ENCODE measurements at places on chromosomes 1 and 21.
A peak's percentile ranks its signal among the peaks of the same experiment; 100 is the strongest.

DNA sequence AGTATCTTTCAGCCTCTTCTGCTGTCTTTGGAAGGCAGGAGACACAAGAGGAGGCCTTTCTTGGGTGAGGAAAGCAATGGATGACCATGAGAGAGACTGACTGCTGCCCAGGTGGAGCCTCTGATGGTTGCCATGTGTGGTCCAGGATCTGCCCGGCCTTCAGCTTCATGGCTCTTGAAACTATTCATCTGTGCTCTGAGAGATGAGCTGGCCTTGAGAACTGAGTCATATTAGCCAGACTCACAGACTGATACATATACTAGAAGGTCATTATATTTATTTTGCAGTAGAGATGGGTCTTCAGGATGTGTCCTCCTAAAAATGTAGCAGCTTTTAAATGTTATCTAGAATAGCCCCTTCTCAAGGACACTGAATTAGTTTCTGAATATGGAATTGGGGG is 33.7 kb downstream of the PTGFRN start:
- DNase-seq: no peak

- DNase-seq: no peak
These were observed 1.4 kb downstream of the FAM76A start for GRCh38 chr1:27727126-27727525.

DNA sequence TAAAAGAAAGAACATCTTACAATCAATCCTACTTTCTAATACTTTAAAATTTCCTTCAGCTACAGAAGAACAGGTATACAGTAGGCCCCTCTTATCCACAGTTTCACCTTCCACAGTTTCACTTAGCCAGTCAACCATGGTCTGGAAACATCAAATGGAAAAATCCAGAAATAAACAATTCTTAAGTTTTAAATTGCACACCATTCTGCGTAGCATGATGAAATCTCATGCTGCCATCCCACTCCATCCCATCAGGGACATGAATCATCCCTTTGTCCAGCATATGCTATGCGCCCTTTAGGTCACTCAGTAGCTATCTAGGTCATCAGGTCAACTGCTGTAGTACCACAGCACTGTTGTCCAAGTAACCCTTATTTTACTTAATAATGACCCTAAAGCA is 67.7 kb downstream of the HSF2BP start:
- DNase-seq: no peak

- DNase-seq: peak; percentile 84
These were observed 34.6 kb downstream of the GADD45A start for GRCh38 chr1:67719329-67720196.

- no peak for DNase-seq
These were observed 6.8 kb downstream of the AKIRIN1 start for GRCh38 chr1:38997901-38998190.

DNA sequence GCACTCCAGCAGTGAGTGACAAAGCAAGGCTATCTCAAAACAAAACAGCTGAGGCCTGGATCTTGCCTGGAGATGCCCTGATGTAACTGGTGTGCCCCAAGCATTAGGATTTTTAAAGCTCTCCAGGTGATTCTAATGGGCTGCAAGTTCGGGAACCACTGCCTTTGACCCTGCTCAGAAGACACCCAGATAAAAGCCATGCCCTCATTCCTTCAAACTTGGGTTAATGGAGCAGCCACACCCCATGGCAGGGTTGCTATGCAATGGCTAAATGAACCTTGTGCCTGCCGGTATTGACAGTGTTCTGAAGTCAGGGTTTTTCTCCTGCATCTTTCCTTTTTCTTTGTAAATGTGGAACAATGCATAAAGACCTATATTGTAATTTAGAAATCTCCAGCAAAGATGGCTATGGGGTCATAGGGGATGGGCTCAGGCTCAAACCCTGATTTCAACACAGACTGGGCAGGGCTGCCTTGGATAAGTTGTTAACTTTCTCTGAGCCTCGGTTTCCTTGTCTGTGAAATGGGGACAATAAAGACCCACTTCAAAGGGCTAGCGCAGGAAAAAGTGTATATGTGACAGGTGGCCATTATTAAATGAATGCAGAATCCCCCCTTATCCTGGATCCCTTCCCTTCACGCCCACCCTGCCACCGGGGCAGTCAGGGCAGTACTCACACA is 453 bp downstream of the TFF3 start:
- no peak for DNase-seq

DNA sequence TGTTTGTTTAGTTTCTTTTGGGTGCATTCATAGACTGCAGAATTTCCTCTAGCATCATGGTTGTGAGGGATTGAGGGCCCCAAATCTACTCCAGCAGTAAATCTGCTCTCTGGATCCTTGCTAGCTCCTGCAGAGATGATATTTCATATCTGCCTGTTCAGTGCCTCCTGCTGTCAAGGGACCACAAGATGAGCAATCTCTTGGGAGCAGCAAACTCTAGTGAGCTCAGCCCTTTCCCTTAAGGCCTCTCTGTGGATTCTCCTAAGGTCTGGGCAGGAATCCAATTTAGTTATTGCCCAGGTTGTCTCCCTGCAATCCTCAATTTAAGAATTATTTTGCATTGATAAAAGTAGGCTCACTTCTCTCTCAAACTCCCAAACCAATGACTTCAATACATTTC is 76.9 kb downstream of the RGS18 start:
- DNase-seq: no peak

DNA sequence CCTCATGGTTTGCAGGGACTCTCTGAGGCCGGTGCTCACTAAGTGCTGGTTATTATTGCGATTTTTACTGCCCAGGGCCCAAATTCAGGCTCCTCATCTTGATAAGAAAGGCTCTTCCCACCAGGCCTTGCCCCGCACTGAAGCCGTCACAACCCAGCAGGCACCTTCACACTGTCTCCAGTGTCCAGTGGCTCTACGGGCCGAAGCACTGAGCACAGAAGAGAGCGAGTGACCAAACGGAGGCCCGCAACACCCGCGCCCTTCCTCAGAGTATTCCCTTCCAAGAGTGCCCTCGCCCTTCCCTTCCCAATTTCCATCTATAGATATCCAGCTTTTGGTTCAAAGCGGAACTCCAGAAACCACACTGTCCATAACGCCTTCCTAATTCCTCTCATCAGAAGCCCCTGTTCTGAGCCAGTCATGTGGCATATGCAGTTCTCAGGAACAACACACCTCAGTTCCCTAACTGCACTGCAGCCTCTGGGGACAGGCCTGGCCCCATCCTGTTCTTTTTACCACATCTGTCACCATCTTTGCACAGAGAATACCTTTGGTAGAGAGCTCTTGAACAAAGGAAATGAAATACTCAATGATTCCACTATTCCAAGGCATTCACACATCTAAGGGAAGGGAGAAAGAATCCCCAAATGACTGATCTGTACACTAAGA is 15.1 kb downstream of the FALEC start:
- no peak for DNase-seq

DNA sequence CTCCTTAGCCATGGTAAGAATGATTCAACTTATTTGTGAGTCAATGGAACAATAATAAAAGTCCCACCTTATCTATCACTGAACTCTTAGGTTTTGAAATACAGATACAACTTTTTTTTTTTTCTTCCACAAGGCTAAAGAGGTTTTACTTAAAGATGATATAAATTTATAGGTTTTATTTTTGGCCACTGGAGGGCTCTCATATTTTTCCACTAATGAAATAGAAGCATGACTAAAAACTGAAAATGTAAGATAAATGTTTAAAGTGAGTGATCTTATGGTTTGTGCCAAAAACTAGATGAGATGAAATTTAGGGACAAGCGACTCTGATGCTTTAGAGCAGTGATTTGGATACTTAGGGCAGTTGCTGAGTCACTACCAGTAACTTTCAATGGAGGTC is 499.0 kb downstream of the NUF2 start:
- no peak for DNase-seq

DNA sequence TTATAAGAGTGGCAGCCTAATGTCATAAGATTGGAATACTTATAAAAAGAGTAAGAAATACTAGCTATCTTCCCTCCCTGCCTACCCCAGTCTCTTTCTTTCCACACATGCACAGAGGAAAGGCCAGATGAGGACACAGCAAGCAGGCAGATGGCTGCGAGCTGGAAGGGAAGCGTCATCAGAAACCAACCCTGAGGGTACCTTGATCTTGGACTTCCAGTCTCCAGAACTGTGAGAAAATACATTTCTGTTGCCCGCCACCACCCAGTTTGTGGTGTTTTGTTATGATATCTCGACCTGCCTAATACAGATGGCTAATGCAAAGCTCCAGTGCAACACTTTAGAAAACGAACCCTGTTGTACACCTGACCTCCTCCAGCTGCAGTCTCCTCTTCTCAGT is 2.3 kb upstream of the OR2C3 start:
- DNase-seq: no peak

DNA sequence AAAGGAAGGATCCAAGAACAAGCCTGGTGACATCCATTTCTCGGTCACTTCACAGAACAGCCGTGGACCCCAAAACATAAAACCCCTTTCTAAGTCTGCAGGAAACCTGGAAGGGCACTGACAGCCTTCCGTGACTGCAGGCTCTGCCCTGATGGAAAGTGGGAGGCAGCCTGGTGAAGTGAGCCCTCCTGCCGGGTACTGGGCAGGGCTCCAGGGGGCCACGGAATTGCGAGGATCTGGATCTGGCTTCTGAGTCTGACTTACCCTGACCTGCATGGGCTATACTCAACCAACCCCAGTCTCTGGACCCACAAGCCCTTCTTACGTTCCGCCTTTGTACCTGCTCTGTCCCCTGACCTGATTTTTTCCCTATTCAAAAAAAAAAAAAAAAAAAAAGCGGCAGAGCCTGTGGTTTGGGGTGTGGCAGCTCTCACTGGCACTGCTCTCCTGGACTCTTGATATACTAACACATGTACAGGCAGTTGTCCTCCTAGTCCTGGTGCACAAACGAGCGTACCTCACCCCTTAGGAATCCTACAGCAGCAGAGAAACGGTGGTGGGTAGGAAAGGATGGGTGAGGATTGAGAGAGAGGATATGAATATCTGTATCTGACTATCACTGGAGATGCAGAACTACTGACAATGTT is 82.9 kb downstream of the BEND5 start:
- no peak for DNase-seq

- no peak for DNase-seq
These were observed 32.3 kb downstream of the SLC9A1 start for GRCh38 chr1:27122652-27123051.

GRCh38 chr1:220834155-220834870 is 44.9 kb upstream of the HLX start:
- DNase-seq: no peak

DNA sequence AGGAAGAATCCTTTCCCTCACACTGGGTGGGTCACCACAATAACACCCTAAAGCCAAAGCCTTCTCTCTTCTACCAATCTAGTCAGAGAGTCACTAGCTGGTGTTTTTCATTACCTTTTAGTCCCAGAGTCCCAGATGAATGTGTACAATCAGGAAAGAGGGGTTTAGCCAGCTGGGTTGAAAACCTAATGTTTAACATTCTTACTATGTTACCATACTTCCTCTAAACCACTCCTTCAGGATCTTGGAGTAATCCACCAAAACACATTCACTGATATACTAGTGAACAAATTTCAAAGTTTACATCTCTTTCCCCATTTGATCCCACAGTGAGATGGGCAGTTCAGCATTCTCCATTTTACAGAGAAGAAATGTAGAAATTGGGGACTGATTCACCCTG is 9.7 kb downstream of the LPAR3 start:
- no peak for DNase-seq

- no peak for DNase-seq
These were observed 34.6 kb downstream of the NR5A2 start for GRCh38 chr1:200062143-200062542.

DNA sequence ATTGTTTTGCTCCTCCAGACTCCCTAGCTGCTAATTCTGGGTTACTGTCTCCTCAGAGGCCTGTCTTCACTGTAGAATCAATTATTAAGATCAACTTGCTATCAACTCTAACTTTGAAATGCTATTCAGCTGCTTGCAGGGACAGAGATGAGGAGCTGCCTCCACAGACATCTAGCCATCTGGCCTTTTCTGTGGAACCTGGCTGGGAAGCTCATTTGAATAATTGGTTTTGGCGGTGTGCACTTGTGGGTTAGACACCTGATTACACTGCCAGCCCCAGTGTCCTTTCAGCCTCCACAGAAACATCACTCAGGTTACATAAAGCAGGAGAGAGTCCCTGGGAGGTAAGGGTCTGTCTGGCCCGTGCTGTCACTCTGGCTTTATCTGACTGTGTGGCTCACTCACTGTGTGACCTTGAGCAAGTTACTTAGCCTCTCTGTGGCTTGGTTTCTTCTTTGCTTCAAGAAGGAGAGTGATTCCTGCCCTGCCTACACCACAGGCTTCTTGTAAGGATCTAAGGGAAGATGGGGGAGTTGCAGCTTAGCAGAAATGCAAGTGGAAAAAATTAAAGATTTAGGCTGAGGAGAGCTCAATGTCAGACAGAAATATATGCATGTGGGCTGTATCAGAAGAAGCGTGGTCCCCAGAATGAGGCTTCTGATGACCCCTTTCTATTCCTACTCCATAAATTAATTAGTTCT is 131.6 kb downstream of the BEND5 start:
- peak; percentile 73 for DNase-seq

GRCh38 chr1:246618240-246618808 is 52.1 kb downstream of the CNST start:
- no peak for DNase-seq

GRCh38 chr1:202192770-202193613 is 607 bp upstream of the LGR6 start:
- no peak for DNase-seq

GRCh38 chr1:213858581-213858980 is 129.2 kb upstream of the PROX1 start:
- DNase-seq: no peak

- no peak for DNase-seq
These were observed 25.0 kb upstream of the ZNF436 start for GRCh38 chr1:23394684-23395083.

DNA sequence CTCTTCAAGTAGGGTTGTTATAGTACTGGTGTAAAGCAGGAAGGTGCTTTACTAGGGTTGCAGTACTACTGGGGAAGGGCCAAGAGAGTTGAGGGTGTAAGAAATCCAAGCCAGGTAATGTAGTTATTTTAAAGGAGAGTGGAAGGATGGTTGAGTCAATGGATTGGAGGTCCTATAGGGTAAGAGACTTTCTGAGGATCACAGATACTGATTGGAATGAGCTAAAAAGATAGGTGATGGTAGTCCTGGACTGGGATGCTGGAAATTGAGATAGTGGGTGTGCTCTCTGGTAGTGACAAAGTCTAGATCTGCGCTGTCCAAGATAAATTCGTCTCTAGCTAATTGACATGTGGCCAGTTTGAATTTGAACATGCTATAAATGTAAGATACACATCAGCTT is 7.0 kb downstream of the TXLNA start:
- DNase-seq: no peak

DNA sequence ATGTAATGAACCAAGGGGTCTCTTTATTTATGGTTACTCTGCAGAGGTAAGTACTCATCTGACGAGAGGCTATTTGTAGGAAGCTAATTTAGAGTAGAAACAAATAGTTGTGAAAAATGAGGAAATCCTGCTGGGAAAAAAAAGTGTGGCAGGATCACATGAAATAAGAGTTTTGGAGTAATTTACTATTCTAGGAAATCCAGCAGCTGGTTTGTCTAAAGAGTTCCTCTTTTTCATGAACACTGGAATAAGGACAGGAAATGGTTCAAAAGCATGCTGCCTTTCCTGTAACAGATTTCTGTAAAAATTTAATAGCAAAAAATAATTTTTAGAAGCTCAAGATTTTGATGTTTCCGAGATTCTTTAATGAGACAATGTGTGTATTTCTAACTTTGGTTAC is 177.3 kb downstream of the CHRM3 start:
- DNase-seq: no peak

Measured in NCI-H2081 treated with DMSO at 0.1 percent for 48 hours (cell line).